ENCODE measurements at places on chromosomes 6 and 20.
A peak's percentile ranks its signal among the peaks of the same experiment; 100 is the strongest.

DNA sequence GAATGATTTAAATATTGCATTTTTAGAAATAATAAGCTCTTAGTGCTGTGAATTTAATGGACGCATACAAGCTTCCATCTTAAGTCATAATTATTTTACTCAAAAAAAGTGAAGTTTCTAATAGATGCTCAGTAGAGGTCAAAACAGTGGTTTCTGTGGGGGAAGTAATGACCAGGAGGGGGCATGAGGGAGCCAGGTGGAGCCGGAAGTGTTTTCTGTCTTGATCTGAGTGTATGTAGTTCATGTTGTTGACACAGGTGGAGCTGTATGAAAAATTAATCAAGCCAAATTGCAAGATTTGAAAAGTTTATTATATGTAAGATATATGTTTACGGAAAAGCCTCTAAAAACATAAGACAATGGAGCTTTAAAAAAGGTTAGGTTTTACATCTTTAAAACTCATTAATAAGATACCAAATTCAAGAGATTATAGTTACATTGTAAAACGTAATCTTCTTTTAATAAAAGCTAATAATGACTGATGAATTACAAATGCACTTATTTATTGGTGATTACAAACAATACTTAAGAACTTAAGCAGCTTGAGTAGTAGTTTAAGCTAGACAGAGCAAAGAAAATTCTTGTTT is 68.0 kb downstream of the PLAGL1 start:
- DNase-seq = peak; percentile 32

- no peak for DNase-seq
Observed at GRCh38 chr20:46974669-46975434, 80.2 kb downstream of the EYA2 start.

- DNase-seq = no peak
Observed at GRCh38 chr20:17449031-17449430, 82.1 kb downstream of the BFSP1 start.

DNA sequence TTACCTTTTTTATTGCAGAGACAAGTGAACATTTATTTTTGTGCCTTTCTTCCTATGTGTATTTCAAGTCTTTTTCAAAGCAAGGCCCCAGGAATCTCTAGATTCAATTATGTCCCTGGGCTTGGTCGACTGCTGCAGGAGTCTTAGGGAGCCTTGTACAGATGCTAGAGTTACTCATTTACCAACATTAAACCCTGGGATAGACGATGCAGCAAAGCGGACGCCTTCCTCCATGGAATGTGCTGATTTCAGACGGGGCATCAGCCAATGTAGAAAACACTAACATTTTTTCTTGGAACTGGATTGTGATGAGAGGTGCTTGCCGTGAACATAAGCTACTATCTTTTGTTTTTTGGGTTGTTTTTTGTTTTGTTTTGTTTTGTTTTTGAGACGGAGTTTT is 55.9 kb downstream of the CD164 start:
- no peak for DNase-seq

- DNase-seq = no peak
Observed at GRCh38 chr20:43472671-43473380, 15.1 kb downstream of the SRSF6 start.

- no peak for DNase-seq
Observed at GRCh38 chr6:109038837-109039398, 55.7 kb downstream of the SESN1 start.

- DNase-seq = no peak
Observed at GRCh38 chr6:119323478-119323877, 26.1 kb downstream of the MAN1A1 start.

DNA sequence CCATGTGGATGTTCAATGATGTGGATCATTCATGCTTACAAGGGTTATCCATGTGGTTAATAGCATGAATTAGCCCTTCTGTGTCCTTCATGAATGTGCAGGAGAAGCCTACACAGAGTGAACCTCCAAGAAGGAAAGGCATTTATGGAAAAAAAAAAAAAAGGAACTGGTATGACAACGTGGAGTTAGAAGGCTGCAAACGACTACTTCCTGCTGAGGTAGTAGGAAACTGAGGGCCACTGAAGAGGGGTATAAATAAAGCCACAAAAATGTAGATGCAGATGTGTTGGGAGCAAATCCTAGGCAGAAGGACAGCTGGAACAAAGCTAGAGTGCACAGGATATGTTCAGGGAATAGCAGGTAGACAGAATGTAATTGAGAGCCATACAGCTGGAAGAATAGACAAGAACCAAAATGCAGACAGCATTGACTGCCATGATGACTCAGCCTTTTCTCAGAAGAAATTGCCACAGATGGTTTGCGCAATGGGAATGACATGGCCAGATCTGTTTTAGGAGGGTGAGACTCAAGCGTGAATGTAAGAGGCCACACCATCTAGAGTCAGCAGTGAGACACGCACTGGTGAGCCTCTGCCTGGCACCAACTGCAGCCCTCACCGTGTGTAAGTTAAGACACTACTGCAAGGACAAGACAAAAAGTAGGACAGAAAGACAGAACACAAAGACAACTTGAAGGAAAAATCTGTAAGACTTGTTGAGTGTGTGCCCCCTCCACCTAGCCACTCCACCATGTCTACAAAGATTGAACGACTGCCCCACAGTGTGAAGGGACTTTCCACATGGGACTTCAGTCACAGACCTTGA is 79.8 kb downstream of the KIF13A start:
- DNase-seq = peak; percentile 98

- DNase-seq = no peak
Observed at GRCh38 chr6:132830334-132830751, 16.0 kb downstream of the RPS12 start.

DNA sequence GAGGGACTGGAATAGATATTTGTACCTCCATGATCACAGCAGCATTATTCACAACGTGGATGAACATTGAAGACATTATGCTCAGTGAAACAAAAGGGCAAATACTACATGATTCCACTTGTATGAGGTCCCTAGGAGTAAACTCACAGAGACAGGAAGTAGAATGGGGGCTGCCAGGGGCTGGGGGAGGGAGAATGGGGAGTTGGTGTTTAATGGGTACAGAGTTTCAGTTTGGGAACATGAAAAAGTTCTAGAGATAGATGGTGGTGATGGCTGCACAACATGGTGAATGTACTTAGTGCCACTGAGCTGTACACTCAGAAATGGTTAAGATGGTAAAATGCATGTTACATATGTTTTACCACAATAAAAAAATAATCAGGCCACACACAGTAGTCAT is 164.3 kb upstream of the RREB1 start:
- DNase-seq = no peak

DNA sequence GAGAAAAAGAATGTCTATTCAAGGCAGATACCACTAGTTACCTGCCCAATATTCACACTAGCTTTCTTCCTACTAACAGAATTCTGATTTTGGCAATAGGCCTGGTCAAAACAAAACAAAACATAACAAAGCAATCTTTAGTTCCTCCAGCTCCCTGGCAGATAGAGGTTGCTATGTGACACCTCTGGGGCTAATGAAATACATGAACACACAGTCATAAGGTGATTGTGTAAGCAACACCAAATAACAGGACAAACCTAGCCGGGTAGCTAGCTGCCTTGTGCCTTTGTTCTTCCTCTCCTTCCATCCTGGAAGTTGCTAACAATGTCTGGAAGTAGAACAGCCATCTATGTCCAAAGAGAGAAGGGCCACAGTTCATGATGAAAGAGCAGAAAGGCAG is 6.0 kb upstream of the HMGN3 start:
- peak; percentile 22 for DNase-seq

- no peak for DNase-seq
Observed at GRCh38 chr20:33671573-33672288, 2.5 kb downstream of the NECAB3 start.

DNA sequence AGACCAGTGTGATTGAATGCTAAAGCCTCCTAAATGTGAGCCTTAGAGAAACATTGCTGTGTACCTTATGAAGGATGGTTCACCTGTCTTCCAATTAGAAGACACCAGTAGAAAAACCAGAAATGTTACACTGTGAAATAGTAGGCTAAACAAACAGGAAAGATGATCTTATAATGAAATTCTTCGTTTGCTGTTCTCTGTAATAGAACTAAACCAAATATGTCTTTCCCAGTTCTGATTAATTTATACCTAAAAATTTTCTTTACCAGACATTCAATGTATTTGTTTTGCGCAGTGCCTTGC is 114.8 kb downstream of the RTN4IP1 start:
- DNase-seq = no peak

GRCh38 chr6:32883789-32884188 is 29.8 kb downstream of the PSMB9 start:
- DNase-seq = peak; percentile 70

DNA sequence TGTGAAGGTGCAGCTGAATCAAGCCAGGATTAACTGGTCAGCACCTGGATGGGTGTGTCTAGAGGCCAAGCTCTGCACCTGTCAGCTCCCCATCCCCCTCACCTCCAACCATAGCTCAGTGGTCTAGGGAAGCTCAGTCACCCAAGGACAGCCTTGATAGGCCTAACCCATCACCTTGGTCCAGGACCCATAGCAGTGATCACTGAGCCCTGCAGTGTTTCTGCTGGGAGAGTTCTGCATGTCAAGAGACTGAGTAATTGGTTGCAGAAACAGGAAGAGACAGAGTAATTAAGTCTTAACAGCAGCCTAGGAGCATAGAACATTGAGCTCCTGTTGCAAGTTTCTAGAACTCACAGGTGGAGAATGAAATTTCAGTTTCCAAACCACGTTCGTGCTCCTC is 18.7 kb upstream of the RALGAPB start:
- no peak for DNase-seq

DNA sequence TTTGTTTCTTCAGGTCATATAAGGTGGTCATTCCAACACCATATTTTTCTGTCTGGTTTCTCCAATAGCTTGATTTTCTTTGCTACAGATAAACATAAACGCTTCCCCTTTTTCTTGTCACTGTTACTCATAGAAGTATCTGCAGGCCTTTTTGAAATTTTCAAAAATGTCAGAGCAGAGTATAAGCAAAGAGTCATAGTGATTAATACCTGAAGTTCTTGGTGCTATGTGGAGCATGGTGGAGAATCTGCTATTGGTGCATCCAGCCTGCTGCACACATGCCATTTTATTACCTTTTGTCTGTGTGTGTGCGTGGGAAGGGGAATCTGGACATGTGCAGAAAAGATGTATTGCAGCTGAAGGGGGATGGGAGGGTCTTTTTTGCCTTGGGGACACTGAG is 19.7 kb downstream of the STX11 start:
- DNase-seq = no peak

DNA sequence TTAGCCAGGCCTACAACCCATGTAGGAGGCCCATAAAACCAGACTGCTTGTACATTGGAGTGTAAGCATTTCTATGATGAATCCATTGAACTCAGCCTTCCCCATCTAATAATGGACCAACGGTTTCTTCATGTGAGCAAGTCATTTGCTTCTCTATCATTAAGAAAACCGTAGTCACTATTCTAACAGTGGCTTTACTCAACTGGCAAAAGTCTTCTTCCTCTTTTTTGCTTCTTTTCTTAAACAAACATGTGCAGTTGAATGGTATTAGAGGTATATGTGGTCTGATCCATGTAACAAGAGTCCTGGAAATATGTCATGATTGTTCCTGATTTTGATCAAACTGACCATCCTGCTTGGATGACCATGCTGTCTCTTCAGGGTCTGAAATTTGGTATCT is 132.4 kb upstream of the STXBP5 start:
- no peak for DNase-seq

DNA sequence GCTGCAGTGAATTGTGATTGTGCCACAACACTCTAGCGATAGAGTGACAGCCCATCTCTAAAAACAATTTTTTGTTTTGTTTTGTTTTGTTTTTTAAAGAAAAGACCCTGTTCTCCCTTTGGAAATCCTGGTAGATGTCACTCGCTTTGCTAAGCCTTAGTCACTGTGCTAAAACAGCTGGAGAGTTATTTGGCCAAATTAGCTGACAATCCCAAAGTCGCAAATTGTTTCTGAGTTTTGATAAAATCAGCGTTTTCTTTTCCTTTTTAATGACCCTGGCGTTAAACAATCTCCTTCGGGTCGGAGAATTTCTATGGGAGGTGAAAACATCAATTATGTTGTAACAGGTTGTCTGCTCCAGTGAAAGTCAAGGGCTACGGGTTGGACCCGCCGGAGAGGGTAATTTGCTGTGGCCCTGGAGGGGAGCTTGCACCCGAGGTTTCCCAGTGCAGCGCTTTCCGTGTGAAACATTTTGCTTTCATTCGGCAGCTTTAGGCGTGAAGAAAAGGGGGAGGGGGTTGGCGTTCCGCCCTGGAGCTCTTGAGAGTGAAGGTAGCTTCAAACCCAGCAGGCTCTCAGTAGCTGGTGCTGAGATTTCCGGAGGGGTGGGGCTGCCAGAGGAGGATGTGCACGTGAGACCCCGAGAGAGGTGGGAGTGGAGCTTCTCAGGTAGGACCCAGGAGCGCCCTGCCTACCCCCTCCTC is 296.6 kb downstream of the PHACTR1 start:
- DNase-seq = no peak

DNA sequence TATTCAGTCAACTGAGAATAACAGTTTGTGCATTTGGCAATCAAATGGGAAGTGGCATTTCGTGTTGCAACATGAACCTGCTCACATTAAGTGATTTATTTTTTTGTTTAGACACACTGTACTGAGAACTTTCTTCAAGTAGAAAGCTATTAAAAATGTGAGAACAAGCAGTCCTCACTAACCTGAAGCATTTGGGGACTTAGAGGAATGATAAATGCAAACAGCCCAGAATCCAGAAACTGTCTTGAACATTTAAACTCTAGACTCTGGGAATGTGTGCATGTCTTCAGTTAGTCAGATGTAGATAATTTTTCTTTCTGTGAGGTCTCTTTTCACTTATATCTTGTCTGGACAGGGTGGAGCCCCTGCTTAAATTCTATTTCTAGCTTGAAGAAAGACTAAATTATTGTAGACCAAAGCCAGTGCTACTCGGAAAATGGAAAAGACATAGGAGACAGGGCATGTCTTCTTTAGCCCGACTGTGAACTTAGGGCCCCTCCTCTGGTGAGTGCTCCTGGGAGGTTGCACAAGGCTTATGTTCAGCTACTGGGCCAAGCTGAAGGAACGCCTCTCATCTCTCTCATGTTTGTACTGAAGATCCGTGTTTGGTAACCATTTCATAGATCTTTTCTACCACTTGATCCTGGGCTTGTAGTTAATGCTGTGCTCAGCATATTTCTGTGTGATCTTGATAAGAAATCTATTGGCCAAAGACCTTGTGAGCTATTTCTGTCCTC is 70.1 kb downstream of the SLX4IP start:
- DNase-seq = peak; percentile 86

DNA sequence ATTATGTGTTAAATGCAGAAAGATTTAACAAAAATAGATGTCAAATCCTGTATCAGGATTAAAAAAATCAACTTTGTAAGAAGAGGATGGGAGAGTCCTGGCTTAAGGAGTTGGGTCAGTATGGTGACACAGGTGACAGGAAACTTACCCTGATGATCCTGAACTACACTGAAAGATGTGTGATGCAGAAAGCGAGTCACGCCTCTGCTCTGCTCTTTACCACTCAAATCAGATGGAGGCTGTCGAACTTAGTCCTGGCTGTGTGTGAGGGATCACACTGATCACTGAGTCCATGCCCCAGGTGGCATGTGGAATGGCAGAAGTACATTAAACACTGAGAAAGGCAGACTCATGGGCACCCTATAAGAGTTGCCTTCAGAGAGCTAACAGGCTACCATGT is 92.9 kb downstream of the GJA10 start:
- no peak for DNase-seq

Measured in inflammatory macrophage treated with lipopolysaccharide for 4 hours (primary cell).